HS-5 (cell line): ENCODE measurements at places on chromosomes 2 and 18.

DNA sequence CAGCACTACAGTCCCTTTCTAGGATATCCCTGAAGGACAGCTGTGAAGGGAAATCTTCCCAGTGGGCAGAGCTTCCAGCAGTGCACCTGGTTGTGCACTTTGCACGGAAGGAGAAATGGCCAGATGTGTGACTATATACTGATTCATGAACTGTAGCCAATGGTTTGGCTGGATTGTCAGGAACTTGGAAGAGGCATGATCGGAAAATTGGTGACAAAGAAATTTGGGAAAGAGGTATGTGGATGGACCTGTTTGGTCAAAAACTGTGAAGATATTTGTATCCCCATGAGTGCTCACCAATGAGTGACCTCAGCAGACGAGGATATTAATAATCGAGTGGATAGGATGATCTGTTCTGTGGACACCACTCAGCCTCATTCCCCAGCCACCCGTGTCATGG is 582.2 kb downstream of the CPS1 start:
- no peak for DNase-seq

- DNase-seq = no peak
These were observed 1438.0 kb upstream of the ZEB2 start for GRCh38 chr2:145957929-145958328.

DNA sequence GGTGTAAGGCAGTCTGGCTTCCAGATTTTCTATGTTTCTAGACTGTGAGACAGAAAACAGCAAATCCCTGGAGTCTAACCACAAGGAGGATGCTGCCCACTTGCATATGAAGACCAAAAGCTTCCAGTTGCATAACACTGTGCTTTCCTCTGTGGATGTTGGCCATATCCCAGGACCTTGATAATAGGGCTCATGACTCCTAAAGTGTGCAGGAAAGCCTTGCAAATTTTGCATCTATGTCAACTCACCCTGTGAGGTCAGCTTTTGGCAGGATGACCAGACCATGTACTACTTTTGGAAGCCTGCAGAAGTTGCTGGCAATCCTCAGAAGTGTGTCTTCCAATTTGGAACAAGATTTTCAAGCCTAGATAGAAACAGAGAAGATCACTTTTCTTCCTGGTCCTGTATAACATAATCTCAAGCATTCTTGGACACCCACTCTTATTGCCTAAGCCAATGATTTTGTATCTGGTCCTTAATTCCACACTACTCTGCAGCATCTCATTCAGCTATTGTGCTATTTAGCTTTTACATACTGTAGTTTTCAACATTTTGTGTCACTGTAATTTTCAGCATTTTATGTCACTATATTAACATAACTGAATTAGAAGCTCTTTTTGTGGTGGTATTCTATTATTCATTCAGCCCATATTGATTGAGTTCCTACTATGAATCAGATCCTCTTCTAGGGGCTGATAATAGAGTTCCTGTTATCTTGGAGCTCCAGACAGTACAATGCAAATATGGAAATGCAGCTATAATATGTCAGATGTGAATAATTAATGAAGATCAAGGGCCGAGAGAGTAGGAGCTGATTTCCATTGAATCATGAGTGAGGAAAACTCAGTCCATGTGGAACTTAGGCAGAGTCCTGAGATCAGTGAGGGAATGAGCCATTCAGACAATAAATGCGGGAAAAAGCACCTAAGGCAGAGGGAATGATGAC is 85.3 kb upstream of the RAB27B start:
- DNase-seq = peak; percentile 71

DNA sequence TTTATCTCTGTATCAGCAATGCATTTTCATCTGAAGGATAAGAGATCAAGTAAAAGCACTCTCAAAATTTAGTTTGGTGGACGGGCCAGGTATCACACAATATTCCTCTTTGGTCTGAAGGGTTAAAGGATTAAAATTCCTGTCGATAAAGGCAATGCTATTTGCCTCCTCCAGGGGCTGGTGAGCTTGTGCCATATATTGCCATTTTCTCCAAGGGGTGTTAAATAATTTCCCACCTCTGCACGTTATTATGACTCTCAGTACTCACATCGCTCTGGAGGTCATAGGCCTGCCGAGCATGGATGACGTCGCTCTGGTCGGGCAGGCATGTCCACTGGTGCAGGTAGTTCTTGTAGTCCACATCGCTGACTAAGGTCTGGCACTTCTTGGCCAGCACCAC is 94.2 kb downstream of the NEB start:
- DNase-seq = no peak

DNA sequence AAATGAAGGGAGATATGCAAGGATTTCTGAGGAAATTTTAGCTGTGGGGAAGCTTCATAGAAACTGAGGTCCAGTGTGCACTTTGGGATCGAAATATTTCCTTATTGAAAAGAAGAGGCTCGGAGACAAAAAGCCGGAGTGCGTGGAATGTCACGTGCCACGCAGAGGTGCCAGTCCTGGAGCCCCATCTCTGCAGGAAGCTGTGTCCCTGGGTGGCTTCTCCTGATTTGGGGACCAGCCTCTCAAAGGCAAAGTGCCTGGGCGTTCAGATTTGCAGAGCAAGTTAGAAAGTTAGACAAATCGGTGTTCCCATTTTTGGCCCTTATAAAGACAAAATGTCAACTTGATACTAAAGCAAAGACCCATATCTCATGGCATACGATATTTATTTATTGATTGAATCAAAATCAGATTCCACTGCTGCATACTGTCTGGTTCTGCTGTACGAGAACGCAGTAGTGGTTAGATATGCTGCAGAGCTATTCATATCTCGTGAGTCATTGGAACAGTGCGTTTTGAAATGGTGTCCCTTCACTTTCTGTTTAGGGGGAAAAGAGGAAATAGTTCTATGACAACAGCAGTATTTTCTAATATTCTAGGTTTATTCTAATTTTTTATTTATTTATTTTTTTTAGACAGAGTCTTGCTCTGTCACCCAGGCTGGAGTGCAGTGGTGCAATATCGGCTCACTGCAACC is 9.1 kb upstream of the ATG16L1 start:
- DNase-seq = no peak

DNA sequence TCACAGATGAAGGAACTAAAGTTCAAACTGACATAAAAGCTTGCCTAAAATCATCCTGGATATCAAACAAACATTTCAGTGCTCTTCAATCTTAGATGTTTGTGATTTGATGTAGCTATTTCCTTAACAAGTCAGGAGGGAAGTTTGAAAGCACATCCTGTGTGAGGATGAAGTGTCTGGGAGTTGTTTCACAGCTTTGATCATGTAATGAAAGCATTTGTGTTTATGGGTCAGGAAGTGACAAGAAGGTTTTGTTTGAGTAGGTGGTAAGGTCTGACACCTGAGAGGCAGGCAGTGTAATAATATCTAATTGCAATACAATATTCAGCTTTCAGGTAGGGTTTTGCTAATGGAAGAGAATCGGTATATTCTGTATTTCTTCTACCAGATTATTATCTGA is 26.0 kb upstream of the CSRNP3 start:
- DNase-seq = no peak

- DNase-seq = no peak
These were observed 34.9 kb upstream of the NEDD4L start for GRCh38 chr18:58009166-58009565.

DNA sequence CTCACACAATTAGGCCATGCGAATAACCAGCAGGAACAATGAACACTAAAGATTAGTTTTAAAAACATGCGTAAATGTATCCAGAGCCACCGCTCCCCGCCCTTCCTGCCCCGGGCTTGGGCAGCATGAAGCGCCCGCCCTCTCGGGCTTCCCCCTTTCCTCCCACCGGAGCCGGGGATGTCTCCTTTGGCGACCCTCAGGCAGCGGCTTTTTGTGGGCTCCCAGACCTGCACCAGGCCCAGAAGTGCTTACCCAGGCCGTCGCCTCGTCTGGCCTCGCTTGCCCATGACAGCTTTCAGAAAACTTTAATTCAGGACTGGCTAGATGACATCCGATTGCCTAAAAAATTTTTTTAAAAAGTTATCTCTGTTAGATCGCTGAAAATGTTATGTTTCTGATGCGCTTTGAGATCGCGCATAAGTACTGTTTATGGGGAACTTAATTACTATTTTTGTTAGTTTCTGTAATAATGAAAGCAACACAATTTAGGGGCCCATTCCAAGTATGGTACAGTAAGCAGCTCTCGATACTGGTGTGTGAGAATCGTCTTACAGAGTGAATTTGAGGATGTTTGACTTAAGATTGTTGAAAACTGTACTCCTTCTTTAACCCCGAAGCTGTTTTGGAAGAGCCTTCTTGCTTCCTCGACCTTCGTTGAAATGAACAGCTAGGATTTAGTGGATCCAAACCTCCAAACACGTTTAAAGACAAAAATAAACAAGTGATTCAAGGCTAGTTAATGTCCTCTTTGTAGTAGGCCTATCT is 1.1 kb downstream of the MAP3K20 start:
- DNase-seq = no peak

DNA sequence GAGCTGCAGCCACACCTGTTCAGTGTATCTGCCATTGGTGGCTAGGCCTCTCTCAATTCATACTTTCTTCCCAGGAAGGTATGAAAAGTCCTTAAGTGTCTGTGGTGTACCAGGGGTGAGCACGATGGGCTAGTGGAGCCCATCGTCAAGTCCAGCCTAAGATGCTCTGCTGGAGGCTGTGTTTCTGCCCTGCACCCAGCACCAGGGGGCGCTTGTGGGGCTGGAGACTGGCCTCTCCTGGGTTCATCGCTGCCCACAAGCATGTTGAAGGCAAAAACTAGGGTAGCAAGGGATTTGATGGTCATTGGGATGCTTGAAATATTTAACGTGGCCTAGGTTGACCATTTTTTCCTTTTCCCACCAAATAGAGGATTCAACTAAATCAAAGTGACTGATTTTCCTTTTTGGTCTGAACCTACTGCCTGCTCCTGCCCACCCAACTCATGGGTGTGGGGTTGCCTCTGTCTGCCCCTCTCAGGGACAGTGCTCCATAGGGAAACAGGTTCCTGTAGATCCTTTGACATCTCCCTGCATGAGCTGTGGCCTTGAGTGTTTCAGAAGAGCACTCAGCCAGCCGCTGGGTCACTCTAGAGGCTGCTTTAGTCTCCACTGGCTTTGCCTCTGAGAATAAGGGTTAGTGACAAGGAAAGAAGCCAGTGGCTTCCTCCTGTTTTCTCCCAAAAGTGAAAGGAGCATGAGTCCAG is 59.0 kb downstream of the TPGS2 start:
- DNase-seq = no peak

- DNase-seq = no peak
These were observed 357.1 kb downstream of the SOCS6 start for GRCh38 chr18:70645971-70646370.

DNA sequence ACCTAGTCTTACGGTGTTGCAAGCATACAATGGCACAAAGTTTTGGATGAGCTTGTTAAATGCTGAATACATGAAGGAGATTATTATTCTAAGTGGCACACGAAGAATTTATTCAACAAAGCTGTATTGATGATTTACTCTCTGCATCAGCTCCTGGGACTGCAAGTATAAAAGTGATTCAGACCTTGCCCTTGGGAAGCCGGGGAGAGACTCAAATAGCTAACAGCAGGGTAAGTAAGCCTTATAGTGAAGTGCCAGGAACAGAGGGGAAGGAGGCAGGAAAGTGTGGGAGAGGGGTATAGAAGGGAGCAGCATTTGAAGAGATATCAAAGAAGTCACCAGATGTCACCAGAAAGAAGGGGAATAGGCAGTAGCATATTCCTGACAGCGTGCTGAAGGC is 115.4 kb downstream of the MCFD2 start:
- no peak for DNase-seq

DNA sequence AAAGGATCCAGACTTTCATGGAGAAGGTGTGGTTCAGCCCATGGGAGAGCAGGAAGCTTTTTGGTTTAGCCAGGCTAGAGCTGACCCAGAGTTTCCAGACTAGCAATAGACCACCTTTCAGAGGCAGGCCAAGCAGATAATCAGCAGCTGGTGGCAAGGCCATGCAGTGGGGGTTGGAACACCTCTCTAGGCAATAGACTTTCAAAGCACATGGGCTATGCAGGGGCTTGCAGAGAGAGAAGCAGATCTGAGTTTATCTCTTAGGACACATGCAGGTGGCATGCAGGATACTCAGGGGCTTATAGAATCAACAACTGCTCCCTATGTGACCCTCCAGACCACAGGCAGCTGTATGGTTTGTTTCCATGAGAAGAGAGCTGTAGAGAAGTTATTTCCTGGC is 9.4 kb downstream of the XIRP2 start:
- no peak for DNase-seq

- no peak for DNase-seq
These were observed 48.1 kb downstream of the KCNE4 start for GRCh38 chr2:223100061-223100511.

GRCh38 chr2:86786001-86786536 is 4.6 kb downstream of the CD8A start:
- DNase-seq = no peak

DNA sequence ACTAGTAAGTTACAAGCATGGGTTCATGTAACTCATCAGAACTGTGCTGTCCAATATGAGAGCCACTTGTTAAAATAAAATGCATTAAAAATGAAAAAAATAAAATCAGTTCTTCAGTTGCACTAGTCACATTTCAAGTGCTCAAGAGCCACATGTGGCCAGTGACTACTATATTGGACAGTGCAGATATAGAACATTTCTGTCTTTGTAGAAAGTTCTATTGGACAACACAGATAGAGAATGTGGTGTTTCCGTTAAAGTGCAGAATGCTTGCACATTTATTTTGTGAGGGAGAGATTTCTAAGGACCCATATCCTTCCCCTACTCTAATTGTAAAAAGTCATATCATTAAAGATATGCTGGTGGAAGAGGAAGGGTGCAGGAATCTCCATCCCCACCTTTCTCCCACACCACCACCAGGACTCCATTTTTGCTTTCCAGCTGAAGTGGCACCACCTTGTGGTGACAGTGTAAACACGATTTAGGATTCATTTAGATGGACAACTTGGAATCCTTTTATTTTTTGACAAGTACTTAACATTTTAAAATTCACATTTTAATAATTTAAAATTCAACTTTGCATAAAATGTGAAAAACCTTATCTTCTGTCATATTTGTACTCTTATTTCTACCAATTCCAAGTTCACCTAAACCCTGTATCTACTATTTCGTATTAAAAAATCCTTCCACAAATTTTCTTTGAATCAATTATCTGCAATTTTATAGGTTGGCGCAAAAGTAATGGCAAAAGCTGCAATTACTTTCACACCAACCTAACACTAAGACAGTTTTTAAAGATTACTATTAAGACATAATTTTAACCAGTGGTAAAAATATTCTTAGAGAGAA is 9.4 kb upstream of the CD302 start:
- no peak for DNase-seq

DNA sequence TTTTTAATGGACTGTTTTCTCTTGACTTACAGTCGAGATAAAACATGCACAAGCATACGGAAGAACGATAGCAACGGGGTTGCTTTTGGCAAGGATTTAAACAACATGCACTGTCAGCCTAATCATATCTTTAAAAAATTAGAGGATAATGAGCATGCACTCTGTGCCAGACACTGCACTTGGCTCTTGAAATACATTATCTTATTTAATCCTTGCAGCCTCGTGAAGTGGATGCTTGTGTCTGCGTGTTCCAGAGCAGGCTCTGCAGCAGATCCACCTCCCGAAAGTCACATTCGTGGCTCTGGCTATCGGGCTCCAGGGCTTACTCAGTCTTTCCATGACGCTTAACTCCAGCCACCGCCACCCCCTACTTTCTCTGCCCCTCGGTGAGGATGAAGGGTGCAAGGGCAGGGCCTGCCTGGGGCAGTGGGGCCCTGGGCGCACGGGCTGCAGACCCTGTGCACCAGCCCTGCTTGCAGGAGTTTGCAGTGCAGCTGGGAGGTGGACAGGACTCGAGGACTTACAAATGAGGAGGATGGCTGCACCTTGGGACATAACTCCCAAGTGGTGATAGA is 61.7 kb downstream of the ACKR3 start:
- no peak for DNase-seq
